T-helper 2 cell (primary cell): ENCODE measurements at places on chromosomes 16 and 17.

GRCh38 chr16:84979516-84979915, 31.8 kb downstream of the ZDHHC7 start:
- no peak for DNase-seq

DNA sequence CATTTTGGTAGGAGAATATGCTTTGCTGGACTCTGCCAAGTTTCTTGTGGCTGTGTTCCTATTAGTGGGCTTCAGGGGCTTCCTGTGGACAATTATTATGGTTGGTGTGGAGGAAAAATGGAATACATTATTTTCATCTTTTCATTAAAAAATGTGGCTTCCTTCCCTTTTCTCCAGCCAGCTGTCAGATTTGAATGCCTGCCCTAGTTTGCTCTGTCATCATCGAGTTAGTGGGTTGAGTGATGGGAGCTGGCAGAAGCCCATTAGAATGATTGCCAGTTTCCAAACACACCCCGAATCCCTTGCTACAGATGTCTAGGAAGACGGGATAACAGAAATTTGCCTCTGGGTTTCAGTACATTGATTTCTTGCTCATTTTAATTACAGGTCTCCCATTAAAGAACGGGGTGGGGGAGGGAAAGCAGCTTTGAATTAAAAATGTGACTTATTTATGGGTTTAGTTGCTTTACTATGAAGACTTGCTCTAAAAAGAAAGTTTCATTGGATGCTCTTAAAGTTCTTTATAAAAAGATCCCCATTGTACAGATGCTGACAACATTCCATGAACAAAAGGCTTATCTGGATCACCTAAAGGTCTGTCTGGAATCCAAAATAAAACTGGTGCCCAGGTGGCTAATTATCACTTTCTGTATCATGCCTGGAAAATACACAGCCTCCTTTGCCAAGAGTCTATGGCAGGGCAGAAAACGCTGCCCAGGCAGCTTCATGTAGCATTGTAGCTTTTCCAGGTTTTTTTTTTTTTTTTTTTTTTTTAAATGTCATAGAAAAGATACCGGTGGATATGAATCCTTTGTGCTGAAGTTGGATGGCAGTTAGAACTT, 103.6 kb downstream of the PRKCA start:
- no peak for DNase-seq

DNA sequence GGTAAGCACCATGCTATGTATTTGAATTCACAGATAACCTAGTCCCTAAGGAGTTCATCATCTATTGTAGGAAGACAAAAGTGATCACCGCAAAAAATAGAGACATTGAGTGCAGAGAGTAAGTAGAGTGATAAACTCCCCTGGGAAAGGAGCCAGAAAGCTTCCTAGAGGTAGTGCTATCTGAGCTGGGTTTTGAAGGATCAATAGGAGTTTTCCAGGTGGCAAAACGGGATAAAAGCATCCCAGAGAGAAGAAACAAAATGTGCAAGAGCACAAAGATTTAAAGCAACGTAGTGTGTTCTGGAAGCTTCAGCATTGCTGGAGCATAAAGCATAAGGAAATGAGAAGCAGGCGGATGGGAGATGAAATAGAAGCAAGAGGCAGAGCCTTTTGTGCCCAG, 120.7 kb upstream of the PLCG2 start:
- no peak for DNase-seq

DNA sequence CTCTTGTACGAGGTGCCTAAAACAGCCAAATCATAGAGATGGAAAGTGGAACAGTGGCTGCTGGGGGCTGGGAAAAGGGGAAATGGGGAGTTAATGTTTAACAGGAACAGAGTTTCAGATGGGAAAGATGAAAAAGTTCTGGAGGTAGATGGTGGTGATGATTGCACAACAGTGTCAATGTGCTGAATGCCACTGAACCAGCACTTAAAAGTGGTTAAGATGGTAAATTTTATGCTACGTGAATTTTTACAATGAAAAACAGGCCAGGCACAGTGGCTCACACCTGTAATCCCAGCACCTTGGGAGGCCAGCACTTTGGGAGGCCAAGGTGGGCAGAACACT, 130.4 kb downstream of the C16orf78 start:
- DNase-seq, result no peak

GRCh38 chr17:512926-513325, 160.3 kb upstream of the RPH3AL start:
- DNase-seq, result no peak

DNA sequence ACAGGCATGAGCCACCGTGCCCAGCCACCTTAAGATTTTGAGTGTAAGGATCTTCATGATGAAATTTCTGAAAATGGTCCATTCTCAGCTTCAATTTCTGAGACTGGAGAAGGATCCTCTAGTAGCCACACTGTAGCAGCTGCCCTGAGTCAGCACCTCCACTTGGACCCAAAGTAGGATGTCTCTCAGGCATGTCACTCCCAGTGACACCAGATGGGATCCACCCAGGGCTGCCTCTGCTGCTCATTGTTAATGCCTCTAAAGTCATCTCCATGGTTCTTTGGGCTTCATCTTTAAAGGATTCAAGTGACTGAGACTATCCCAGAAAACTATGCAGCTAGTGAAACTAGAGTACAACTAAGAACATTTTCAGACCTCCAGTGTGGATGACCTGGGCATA, 7.9 kb downstream of the PLD6 start:
- DNase-seq, result no peak

DNA sequence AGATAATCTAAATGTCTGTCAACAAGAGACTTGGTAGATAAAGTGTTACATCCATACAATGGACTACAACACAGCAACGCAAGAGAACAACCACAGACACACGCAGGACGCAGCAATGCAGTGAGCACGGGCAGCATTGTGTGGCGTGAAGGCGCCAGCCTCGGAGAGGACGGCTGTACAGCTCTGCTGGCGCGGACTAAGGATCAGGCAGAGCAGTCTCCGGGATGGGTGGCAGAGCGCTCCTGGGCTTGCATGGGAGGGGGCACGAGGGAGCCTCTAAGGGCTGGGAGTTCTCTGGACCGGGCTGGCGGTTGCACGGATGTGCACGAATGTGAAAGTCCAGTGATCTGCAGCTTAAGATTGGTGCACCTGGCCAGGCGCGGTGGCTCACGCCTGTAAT, 34.5 kb downstream of the ACTG1 start:
- no peak for DNase-seq

DNA sequence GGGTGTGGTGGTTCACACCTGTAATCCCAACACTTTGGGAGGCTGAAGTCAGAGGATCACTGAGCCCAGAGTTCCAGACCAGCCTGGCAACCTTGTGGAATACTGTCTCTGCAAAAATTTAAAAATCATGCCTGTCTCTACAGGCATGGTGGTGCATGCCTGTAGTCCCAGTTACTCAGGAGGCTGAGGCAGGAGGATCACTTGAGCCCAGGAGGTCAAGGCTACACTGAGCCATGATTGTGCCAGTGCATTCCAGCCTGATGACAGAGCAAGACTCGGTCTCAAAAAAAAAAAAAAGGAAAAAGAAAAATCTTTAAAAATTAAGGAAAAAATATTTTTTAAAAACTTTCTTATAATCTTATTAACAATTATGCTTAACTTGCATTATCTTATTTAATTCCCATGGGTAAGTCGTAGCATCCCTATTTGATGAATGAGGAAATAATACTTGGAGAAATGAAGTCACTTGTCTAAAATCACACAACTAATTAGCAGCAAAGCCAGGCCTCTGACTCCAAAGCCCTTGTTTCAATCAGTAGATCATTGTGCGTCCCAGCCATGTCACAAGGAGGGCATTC, 13.6 kb downstream of the MFSD11 start:
- DNase-seq, result no peak

DNA sequence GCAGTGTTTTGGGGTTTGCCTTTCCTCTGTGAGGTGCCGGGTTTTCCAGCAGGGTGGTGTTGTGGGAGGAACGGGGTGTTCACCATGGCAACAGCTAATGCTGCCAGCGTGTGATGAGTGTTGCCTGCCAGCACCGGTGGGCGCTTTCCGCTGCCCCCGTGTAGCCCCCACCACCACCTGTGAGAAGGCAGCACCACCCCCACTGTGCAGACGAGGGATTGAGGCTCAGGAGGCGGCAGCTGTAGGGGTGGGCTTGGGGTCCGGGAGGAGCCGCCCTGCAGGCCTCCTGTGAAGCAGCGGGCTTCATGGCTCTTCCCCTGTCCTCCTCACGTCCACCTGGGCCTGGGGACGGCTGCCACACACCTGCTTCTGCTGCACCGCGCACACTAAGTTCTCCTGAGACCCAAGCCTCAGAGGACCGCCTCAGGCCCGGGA, 5.2 kb downstream of the RAB40C start:
- DNase-seq, result no peak

GRCh38 chr16:5027575-5028235, 6.0 kb downstream of the NAGPA start:
- DNase-seq, result no peak

DNA sequence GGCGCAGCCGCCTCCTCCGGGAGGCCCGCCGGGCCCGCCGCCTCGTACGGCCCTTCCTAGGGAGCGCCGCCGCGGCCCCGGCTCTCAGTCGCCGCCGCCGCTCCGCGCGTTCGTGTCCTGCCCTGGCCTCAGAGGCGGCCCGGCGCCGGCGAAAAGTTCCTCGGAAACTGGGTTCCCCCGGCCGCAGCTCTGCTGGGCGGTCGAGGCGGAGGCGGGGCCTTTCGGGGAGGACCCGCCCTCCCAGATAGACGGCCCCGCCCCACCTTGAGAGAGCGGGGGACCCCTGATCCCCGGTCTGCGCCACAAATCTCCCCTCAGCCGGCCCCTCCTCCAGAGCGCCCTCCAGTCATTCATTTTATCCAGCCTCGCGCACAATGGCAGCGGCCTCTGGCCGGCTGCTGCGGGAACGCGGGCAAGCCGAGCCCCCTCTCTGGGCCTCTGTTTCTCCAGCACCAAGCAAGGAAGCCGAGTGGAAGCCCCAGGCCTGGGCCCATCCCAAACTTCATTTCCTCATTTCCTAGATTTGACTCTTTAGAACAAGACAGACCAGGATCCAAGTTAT, at the start of gene SREBF1:
Gene SREBF1 (minus strand): TSS at position 169 of the 562 bp plus-strand sequence. CDS start 169 bp downstream, outside the sequence.
- peak; percentile 48 for DNase-seq

GRCh38 chr16:11619327-11619851, 32.7 kb upstream of the LITAF start:
- no peak for DNase-seq

DNA sequence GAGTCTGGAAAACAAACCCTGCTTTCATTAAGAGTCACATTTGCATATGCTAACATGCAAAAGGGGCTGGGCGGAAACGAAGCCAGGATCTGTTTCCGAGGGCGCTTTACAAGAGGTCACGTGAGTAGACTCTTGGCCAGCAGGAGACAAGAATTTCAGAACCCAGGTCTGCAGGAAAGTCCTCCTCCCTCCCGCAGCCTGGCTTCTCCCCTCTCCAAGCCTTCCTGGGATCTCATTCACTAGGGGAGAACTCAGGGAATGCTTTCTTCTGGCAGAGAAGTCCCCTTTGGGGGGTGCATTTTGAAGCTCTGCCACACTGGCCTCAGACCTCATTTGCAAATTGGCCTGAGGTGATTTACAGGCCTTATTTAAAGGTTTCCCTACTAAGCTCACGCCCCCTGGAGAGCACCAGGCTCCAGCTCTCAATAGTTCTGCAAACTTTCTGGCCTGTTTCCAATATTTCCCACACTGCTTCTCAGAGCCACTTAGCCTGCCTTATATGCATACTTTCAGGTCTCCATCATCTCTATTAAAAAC, 57.2 kb upstream of the CACNG5 start:
- DNase-seq, result no peak

- no peak for DNase-seq
These were observed 4.9 kb downstream of the CSF3 start for GRCh38 chr17:40020146-40020545.

GRCh38 chr16:7025616-7026190, 306.9 kb upstream of the RBFOX1 start:
- DNase-seq, result peak; percentile 29

DNA sequence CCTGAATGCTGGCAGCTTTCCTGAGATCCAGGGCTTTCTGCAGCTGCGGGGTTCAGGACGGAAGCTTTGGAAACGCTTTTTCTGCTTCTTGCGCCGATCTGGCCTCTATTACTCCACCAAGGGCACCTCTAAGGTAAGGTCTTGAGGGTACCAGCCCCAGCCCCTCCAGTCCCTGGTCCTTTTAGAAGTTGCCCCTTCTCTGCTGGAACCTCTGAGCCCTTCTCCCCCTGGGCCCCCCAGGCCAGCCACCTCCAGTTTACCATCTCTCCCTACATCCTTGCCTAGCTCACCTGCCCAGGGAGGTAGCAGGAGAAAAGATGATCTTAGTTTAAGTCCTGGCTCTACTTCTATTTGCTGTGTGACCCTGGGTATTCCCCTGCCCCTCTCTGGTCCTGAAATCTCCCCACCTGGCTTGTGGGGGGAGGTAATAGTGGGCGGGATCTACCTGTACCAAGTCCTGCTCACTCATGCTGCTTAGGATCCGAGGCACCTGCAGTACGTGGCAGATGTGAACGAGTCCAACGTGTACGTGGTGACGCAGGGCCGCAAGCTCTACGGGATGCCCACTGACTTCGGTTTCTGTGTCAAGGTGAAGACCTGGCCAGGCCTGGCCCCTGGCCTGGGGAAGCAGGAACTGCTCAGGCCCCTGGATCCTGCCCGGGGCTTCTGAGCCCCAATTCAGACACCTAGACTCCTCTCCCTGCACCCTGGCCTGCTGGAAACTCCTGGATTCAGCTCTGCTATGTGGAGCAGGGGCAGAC, 6.5 kb downstream of the GRB7 start:
- no peak for DNase-seq

DNA sequence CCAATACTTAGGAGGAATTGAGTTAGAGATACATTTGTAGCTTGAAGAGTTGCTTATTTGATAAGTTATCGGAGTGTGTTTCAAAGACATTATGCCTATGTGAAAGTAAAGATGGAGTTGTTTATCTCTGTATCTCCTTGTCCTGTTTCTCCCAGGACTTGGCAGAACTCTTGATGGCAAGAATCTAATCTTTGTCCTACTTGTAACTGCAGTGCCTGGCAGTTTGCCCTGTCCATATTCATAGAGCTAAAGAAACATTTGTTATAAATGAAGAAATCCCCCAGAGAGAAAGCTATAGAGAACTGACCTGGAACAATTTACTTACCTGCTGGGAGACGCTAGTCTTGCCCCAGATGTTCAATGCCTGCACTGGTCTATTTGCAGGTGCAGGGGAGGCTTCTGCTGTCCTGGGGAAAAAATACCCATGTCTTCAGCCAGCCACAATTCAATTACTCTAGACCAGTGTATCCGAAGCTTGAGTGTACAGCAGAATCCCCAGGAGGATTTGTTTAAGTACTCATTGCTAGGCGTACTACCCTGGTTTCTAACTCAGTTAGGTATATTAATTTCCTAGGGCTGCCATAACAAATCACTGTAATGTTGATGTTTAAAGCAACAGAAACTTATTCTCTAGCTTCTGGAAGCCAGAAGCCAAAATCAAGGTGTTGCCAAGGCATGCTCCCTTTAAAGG, 410.0 kb upstream of the HSBP1 start:
- DNase-seq, result no peak

DNA sequence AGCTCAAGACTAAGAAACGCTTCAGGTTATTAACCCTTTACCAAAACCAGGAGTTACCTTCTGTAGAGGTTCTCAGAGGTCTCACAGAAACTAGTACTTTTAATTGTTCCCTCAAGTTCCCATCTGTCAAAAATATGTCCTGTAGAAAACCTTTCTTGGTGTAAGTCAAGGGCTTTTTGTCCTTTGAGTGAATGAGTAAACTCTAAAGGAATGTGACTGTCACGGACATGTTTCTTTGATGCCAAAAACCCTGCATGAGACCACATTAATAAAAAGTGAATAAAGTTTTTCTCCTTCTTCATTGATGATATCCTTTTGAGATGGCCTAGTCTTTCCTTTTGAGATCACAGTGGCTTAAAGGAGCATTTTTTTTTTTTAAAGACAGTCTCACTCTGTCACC, 102.9 kb downstream of the NLK start:
- no peak for DNase-seq
